Central memory CD4-positive, alpha-beta T cell (primary cell): ENCODE measurements at places on chromosomes 7 and 10.

GRCh38 chr7:107119376-107120105 lies 49.3 kb upstream of the HBP1 start:
- DNase-seq, result no peak

GRCh38 chr10:6061056-6061455 lies 1.1 kb downstream of the IL2RA start:
- no peak for DNase-seq

DNA sequence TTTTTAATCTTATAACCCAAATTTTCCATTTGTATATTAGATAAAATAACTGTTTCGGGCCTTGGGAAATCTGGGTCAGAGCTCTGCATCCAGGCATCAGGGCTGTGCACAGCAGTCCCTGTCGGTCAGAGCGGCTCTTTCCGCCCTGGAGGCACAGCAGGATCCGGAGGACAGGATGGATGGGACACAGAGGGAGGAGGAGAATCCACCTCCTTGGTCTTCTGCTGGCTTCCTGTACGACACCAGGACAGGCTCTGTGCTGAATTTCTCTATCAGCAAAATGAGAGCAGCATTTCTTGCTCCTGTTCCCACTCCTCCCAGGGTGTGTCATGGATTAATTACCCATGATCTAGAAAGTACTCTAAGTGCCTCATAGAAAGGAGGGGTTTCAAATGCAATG lies 254.9 kb downstream of the SKAP2 start:
- no peak for DNase-seq

GRCh38 chr7:105656922-105657521 lies 75.7 kb upstream of the EFCAB10 start:
- peak; percentile 66 for DNase-seq

GRCh38 chr10:71974489-71975021 lies 10.4 kb downstream of the CHST3 start:
- DNase-seq, result no peak
